ENCODE measurements at places on chromosomes 2 and 18.

DNA sequence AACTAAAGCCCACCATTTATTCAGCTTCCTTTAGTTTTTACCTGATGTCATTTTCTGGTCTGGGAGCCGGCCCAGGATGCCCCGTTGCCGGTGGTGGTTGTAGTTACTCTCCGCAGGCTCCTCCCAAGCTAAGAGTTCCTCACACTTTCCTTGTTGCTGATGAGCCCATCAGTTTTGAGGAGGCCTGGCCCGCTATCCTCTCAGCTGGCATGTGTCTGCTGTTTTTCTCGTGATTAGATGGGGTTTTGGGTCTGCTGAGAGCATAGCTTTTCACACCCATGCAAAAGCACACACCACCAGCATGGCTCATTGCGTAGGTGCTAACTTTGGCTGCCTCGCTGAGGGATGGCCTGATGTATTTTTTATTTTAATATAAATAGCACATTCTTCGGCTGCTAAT, 72.1 kb downstream of the PSMG2 start:
- no peak for DNase-seq

DNA sequence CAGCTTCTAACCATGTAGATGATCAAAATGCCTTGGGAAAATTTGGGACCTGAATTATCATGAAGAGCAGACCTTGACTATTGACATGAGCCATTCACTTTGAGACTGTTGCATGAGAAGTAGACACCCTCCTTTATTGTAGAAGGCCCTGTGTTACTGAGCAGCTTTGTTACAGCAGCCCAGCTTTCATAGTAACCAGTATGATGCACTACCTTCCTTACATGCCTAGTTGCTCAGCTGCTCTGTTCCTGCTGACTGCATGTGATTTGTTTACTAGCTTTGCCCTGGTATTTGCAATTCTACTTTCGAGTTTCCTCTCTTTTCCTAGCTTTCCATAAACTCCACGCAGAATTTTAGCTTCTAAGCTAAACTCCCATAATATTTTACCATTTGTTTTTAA, 11.2 kb upstream of the FN1 start:
- no peak for DNase-seq

DNA sequence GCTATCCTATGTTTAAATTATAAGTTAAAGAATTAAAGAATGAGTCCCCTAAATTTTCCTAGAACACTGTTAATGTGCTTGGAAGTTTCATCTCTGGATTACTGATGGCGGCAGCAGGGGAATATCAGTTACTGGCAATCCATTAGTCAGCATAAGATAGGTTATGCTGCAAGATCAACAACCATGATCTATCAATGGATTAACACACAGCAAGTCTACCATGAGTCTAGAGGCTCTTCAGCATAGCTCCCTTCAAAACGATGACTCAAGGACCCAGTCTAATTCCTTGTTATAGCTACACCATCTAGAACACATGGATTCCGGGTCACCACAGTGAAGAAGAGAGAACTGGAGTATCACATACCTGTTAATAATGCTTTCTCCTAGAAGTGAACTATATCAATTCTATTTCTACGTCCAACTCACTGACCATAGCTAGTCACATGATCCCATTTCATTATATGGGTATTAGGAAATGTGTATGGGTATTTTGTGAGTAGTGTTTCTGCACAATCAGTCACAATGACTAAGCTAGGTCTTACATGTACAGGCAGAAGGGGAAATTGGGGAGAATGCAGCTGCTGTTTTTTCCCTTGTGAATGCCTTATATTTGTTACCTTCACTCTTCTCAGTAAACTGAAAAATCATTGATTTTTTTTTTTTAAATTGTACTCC, 108.3 kb upstream of the MAPRE2 start:
- no peak for DNase-seq

DNA sequence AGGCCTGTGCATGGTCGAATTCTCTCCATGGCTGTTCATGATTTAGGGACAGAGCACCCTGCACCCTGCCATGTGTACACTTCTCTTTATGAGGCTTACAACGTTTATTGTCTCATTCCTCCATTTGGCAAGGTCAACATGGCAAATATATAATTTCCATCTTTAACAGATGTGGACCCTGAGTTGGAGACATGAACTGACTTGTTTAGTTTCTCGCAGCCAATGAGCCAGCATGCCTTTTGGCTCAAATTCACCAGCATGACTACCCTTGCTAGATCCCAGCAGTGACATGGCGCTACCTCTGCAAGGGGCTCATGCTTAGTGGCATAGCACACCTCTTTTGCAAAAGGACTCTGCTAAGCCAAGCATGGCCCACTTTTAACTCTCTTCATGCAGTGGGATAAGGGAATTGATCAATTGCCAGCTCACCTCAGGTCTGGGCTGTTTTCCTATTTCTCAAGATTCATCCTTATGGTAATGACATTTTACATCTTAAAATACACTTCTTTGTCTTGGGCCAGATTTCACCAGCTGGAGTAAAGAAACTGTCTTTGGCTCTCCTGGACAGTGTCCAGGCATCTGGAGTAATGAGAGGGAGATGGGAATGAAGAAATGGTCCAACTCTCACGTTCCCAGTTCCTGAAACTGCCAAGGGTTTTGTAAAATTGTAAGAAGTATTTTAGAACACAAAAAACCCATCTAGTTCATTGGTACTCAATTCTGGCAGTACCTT, 159.5 kb downstream of the SETBP1 start:
- DNase-seq: peak; percentile 89

DNA sequence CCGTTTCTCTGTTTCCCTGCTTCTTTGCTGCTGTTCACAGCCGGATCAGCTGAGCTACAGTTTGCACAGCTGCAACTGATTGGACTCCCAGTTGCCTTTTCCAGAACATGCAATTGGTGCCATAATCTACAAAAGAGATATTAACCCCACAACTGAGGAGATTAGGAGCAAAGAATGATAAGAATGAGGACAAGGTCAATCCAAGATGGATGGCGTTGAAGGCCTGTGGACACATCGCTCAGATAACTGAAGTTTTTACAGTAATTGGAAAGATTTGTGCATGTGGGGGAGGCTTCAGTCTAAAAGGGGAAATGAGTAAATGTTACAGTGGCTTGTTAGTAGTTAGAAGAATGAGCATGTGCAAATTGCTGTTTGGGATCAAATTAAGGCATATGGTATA, 263.2 kb downstream of the TGIF1 start:
- no peak for DNase-seq

DNA sequence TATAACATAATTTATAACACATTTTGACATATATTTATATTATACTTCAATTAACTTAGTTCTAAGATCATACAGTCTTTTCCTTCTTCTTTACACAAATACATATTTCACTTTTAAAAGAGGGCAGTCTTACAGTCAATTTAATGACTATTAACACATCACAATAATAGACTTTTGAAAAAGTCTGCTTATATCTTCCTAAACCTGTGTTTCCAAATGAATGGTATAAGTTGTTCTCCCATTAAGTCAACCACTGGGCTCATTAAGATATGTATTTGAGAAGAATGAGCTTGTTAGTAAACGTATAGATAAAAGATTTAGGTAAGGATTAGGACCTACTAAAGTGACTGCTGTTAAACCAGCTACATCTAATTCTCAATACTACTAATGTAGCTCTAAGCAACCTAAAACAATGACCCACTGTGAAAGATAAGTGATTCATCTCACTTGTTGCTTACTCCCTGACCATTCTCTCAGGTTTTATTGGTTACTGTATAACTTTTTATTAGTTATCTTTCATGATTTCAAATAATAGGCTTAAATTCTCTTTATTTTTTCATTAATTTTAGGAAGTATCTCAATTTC, 27.0 kb downstream of the SLC40A1 start:
- no peak for DNase-seq

- no peak for DNase-seq
These were observed 75.9 kb downstream of the RAD51AP2 start for GRCh38 chr2:17442334-17442733.

DNA sequence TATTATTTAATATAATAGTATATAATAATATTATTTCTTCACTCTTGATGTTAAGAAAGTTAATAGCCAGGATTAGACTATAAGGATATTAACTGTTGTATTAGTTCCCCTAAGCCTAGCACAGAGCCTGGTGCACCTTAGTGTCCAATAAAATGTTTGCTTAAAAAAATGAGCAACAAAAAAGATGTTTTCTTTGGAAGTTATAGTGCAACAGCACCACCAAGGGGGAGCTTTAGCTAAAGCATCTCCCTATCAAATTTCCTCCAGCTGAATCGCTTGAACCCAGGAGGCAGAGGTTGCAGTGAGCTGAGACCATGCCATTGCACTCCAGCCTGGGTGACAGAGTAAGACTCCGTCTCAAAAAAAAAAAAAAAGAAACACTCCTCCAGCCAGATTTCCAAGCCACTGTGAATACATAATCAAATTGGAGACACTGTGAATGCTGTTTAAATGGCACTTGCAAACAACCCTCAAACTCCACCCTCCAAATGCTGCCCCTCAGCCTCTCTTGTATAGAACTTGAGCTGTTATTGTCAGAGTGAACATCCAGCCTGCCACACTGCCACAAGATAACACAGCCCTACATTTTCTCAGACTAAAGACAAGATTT, 221.9 kb downstream of the DYM start:
- DNase-seq: no peak

DNA sequence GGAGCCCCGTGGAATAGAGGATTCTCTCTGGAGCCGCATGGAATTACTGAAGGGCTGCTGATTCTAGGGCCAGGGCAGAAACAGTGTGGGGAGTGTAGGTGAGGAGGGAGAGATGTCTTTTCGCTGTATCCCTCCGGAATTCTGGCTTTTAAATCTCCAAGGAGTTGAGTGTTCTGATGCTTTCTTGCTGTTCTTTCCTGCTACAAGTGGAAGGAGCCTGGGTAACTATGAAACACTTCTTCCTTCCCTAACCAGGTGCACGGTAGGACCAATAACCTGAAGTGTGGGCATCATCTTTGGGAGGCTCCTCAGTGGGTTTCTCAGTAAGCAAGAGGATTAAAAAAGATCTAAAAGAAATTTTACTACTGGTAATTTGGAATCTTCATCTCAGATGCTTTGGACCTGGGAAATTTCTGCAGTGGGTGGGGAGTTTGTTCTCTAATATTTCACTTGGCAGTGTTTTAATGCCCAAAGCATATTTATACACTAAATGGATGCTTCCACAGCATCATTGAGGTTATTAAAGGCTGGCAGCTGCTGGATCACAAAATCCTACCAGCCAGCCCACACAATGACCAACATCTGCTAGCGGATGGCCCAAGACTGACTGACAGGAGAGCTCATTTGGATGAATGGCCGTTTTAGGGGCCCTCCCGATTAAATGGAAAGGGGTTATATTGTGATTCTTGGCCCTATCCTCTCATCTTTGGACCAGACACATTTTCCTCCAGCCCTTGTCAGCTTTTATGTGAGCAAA, 2.1 kb downstream of the EML6 start:
- peak; percentile 31 for DNase-seq

- DNase-seq: no peak
These were observed 451.4 kb upstream of the SLC14A2 start for GRCh38 chr18:45163871-45164270.

DNA sequence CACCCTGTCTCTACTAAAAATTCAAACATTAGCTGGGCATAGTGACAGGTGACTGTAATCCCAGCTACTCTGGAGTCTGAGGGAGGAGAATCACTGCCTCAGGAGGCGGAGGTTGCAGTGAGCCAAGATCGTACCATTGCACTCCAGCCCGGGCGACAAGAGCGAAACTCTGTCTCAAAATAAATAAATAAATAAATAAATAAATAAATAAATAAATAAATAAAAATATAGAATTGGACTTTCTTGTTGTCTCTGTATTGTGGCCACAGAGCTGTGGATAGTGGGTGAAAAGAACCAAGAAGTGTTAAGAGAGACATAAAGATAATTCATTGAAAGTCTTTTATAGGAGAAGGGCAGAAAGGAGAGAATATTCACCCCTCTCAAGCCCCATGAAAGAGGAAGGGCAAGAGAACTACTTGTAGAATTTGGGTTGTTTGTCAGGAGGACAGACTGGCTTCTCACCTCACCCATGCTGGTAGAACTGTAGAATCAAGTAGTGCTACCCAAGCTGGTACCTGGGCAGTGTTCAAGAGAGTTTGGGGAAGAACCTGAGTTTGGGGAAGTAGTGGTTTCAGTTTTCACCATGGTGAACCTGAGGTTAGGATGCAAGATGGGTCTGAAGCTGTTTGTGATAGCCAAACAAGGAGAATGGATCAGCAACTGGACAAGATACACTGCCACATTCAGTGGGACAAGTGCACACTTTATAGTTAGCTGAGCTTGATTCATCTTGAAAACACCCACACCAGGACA, 256.5 kb downstream of the CD226 start:
- DNase-seq: no peak

- no peak for DNase-seq
These were observed 404.3 kb downstream of the ZNF521 start for GRCh38 chr18:24947521-24948305.

DNA sequence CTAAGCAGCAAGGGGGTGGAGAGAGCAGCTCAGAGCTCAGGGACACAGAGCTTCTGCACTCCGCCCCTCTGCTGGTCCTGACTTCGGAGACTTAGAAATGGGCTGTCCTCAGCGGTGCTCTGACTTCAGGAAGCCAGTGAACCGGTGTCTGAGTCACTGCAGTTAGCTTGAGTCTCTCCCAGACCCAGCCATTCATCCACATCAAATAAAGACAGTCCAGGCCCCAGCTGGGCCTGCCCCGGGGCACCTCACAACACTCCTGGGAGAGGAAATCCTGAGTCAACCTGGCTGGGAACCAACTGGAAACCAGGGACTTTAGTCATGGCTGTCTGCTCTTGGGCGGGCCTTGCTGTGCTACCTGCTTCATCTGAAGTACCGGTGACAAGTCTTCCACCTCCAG, 5.4 kb upstream of the ITGB6 start:
- no peak for DNase-seq

DNA sequence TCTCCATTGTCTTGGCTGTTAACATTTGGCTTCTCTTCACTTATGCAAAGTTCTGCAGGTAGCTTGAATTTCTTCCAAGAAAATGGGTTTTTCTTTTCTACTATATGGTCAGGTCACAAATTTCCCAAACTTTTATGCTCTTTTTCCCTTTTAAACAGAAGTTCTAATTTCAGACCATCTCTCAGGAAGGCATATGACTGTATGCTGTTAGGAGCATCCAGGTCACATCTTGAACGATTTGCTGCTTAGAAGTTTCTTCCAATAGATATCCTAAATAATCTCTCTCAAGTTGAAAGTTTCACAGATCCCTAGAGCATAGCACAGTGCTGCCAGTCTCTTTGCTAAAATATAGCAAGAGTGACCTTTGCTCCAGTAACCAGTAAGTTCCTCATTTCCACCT, 932.5 kb downstream of the DPP10 start:
- no peak for DNase-seq

DNA sequence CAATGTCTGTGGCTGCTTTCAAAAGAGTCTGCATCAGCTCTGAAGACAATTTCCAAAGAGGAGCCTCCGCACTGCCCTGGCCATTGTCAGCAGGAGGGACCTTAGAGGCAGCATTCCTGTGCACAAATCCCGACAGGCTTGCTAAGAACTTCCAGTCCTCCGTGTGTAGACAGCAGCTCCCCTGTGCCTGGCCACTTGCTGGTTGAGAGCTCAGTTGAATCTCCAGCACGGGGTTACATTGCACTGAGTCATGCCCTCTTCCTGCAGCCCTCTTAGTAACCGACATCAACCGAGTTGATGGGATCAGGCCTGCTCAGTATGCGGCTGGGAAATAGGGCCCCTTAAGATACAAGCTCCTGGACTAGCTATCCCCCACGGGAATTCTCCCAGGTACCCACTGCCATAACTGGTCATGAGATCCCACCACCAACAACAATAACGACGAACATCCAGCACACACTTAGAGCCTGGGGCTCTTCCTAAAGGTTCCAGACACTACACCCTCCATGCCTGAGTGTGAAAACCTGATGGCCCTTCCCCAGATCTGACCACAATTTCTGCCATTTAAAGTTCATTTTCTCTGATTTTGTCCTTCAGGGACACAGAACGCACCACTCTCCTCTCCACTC, 12.0 kb downstream of the ATP6V1B1 start:
- no peak for DNase-seq

- no peak for DNase-seq
These were observed 304.8 kb downstream of the TRIB2 start for GRCh38 chr2:13021470-13021957.

Data from NCI-H1694 treated with DMSO at 0.1 percent for 48 hours (cell line).